ENCODE measurements at places on chromosomes 6 and 20.

DNA sequence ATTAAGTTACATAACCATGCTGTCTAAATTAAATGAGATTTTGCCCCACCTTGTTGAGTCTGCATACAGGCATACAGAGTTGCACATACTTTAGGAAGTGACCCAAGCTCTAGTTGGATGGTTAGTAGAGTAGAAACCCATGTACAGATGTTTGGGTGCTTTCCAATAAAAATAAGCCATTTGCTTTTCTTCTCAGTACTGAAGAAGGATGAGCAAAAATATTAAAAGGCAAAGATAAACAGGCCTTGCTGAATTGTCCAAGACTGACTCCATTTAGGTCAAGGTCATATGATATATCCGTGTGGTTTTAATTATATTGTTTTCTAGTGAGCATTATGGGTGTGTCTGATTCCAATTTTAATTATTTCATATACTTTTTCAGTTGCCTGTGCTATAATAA is 589.4 kb downstream of the RFPL4B start:
- DNase-seq: no peak

GRCh38 chr6:88301888-88302768 is 136.0 kb upstream of the CNR1 start:
- DNase-seq: no peak

GRCh38 chr6:52330470-52330869 is 31.5 kb upstream of the PAQR8 start:
- no peak for DNase-seq

DNA sequence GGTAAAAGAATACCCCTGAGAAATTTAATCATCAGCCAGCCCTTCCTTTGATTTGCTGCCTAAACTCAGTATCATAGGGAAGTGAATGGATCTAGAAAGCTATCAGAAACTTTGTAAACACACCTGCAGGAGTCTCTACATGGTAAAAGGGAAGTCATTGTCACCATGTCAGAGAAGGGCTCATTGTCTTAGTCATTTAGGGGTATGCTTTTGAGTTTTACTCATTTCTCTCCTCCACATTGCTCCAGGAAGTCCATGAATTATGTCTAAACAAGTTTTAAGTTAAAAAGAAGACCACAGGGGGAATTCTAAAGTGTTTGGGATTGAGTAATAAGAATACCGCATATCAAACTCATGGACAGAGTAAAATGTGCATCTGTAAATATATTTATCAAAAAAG is 2.5 kb downstream of the SLC17A1 start:
- no peak for DNase-seq

- DNase-seq: no peak
Observed at GRCh38 chr6:30167101-30167500, 3.8 kb downstream of the TRIM15 start.

DNA sequence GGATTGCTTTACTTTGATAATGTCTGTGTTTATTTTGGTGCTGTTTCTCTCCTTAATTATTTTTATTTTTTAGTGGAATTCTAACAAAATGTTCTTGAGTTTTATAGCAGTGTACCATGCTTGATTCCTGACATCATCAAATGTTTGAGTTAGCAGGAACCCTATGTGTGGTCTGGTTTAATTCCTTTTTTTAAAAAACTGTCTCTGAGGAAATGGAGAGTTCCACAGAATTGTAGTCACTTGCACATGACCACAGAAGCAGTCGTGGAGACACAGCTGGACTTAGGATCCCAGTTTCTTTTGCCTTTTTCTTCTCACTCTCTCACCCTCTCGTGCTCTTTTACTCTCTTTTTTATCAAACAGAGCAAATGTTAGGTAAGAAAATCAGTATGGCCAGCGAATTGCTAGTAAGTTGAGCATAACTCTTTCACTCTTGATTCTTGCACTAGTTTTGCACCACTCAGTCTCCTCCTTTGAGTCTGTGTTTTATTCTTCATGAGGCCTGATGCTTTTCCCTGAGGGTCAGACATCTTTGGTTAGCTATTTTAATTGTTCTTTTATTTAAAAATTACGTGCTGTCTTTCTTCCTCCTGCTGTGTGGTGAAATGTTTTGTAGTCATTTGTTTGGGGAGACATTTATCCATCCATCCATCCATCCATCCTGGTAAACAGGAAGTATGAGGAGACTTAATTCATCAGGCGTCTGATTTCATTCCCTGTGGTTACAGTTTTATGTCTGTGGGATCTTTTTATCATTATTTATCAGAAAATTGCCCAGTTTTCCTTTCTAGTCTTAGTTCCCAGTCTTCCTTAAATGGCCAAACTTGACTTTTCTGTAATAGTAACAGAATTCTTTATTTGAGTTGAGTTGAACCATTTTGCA is 83.0 kb downstream of the SCAF8 start:
- DNase-seq: no peak

GRCh38 chr6:52049252-52050050 is 38.0 kb downstream of the PKHD1 start:
- peak; percentile 81 for DNase-seq

GRCh38 chr6:161663682-161664081 is 389.8 kb upstream of the AGPAT4 start:
- no peak for DNase-seq

DNA sequence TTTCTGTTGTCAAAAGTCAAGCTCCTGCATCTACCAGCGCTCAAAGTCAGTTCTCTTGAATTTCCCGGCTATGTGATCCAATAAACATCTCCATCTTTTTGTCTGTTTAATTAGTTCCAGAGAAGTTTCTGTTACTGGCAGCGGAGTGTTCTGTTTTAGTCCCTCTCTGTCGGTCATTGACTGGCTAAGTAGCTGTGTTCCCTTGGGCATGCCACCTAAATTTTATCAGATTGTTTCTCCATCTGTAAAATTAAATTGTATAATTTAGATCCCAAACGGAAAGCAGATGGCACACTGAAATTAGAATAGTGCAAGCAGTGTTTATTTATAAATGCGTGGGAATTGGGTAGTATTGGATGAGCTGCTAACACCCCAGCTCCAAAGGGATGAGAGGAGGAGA is 29.7 kb upstream of the PRL start:
- DNase-seq: no peak

DNA sequence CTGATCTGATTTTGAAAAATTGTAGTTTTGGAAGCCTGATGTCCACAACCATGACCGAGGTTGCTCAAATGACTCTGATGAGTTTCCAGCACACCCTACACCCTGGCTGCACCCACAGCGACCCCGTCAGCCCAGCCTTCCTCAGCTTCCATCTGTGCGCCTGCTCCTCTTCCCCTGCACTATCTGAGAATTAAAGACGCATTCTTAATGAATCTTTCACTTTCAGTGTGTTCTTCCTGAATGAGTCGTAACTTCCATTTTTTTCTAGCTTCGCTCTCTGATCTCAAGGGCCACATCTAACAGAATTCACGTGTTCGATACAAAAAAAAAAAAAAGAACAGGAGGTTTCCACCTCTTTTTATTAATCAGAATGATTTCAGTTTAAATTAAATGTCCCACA is 21.3 kb upstream of the RREB1 start:
- no peak for DNase-seq

- no peak for DNase-seq
Observed at GRCh38 chr6:83879746-83880145, 20.3 kb downstream of the CYB5R4 start.

DNA sequence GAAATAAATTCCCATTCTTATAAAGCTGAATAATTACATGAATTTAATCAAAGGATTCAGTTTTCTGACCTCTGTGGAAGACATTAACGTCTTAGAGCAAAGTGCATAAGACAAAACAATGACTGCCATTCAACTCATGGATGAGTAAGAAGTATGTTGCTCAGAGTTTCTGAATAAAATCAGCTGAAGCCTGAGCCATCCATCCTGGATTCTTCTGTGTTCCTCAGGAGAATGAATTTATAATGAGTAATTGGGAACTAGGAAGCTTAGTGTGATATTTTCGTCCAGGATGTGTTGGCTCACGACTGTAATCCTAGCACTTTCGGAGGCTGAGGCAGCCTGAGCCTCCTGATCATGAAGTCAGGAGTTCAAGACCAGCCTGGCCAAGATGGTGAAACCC is 62.8 kb downstream of the PERP start:
- DNase-seq: no peak

GRCh38 chr20:37328149-37328945 is 17.6 kb upstream of the SRC start:
- DNase-seq: no peak

- DNase-seq: no peak
Observed at GRCh38 chr6:118739696-118740353, 88.4 kb upstream of the CEP85L start.

DNA sequence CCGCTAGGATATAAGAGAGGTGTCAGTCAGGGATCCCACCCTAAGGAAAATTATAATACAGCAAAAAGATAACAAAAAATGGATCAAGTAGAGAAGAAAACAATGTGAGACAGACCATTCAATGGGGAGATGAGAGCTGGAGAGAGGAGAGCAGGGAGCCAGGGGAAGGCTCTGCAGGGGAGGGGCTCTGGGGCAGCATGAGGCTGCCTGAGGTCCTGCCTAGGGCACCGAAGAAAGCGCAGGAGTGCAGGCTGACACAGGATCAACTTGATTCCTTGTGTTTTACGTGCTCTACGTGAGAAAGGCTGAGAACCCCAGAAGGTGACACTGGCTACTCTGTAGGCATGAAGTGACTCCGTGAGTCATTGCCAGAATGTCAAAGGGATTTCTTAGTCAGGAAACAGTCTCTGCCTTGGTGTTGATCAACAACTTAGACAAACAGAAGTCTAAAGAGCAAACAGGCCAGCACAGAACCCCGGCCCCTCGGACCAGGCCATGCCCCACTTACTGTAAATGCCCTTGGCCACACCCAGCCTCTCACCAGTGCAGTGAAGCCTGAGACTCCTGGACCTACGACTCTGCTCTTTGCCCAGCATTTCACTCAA is 290.1 kb upstream of the PRDM1 start:
- DNase-seq: peak; percentile 43

DNA sequence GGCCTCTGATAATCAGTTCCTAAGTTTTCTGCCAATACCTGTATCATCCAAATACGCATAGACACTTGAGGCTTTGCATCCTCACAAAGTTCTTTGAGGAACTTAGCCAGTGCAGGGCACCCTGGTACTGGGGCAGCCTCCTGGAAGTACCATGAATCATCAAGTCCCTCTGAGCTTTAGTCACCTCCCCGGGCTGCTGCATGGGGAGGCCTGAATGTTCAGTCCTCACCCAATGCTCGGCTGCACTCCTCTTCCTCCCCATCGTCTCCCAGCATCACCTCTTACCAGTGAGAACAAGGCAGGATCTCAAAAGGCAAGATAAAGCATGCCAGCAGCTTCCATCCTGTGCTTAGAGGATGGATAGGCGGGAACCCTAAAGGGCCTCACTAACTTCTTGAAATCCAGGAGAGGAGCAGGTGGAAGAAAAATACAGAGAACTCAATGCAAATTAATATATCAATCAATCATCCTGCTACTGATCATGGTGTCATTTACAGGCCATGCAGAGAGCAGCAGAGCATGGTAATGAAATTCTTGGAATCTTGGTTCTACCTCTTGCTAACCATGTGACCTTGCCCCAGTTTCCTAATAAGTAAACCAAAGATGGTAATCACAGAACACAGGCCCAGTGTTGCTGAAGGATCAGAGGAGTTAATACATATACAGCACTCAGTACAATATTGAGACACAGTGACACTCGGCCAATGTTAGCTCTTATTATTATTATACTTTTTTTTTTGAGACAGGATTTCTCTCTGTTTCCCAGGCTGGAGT is 4.7 kb upstream of the CCN6 start:
- no peak for DNase-seq

- DNase-seq: no peak
Observed at GRCh38 chr6:106490436-106490835, 129.9 kb downstream of the CRYBG1 start.

DNA sequence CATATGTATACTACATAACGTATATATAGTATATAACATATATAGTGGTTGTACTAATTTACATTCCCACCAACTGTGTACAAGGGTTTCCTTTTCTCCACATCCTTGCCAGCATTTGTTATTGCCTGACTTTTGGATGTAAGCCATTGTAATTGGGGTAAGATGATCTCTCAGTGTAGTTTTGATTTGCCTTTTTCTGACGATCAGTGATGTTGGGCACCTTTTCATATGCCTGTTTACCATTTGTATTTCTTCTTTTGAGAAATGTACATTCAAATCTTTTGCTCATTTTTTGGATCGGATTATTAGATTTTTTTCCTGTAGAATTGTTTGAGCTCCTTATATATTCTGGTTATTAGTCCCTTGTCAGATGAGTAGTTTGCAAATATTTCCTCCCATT is 11.4 kb downstream of the SYNJ2 start:
- no peak for DNase-seq

GRCh38 chr6:33290459-33290858 is 1.1 kb downstream of the PFDN6 start:
- DNase-seq: no peak

DNA sequence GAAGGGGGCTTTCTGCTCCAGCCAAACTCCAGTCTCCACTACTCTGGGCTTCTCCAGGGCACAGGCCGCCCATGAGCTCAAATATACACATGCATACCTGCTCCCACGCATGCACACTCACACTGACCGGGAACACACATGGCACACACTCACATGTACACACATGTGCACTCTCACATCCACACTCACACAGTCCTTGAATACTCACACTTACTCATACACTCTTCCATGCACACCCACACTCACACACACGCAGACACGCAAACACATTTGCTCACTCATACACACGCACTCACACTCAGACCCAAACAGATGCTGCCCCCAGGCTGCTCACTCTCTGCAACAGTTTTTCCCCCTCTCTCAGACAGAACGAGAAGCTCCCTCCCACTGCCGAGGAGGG is 7.0 kb downstream of the GDAP1L1 start:
- no peak for DNase-seq

DNA sequence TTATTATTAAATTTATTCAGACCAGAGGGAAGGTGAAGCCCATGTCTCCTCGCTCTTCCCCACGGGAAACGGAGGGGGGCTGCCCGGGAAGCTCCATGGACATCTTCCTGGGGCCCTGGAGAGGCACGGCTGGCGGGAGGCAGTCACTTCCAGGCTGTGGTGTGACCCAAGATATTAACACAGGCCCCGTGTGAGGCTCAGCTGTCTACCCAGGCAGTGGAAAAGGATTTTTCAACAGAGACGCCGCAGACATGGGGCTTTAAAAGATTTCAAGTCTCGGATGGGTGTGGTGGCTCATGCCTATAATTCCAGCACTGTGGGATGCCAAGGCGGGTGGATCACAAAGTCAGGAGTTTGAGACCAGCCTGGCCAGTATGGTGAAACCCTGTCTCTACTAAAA is 117.9 kb downstream of the ERMARD start:
- DNase-seq: no peak

- DNase-seq: no peak
Observed at GRCh38 chr6:39005774-39006173, 42.8 kb upstream of the GLP1R start.

- DNase-seq: no peak
Observed at GRCh38 chr6:61679625-61680024, 606.4 kb downstream of the KHDRBS2 start.
